ENCODE measurements at places on chromosomes 6 and 20.

DNA sequence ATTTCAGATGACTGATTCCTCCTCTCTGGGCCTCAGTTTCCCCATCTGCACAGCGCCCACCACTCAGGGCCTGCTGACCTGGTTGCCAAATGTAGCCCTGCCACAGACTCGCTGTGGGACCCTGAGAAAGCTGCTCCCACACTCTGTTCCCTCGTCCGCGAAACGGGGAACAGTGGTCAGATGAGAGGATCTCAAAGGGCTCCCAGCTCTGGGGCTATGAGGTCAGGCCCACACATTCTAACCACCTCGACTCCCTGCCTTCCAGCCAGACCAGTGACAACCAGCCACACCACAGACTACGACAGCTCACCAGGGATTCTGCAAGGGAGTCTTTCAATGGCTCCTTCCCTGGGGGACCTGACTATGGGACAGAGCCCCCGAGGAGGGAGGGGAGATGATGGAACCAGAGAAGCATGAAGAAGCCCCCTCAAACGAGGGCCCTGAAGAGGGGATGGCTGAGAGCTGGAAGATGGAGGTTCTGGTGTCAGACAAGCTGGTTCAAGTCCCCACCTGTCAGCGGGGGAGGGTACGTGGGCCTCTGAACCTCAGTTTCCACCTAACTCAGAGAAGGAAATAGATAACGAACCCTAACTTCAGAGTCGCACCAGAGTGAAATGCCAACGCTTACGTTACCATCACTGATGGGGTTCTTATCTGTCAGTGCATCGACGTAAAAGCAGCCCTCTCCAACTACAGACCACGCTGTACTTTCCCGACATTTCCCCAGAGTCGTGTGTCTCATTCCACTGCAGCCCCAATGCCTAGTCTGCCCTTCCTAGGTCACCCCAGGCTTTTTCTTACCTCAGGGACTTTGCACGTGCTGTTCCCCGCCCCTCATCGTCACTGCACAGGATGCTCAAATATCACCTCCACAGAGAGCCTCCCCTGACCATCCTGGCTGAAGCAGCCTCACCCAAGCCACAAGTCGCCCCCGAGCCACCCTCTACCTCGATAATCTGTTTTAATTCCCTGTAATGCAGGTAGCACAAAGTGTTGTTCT, 60.5 kb downstream of the PREX1 start:
- DNase-seq = no peak

GRCh38 chr20:4045082-4045481, 29.7 kb upstream of the RNF24 start:
- no peak for DNase-seq

DNA sequence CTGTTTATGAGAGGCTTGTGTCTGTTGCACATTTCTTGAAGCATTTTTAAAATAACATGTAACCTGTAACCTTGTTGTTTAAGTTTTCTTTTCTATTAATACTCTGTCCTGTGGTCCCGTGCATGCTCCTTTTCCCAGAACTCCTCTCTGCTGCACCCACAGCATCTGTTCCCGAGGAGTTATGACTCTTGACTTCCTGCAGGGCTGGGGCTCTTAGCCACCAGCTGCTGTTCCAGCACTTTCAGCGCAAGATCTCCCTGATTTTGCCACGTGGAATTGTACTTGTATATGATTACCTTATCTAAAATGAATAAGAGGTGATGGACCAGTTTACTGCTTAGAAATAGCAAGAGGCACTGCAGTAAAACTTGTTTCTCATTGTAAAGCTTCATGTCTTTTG, 150.6 kb downstream of the QKI start:
- DNase-seq = no peak

- no peak for DNase-seq
These were observed 92.8 kb upstream of the SASH1 start for GRCh38 chr6:148249679-148250375.

DNA sequence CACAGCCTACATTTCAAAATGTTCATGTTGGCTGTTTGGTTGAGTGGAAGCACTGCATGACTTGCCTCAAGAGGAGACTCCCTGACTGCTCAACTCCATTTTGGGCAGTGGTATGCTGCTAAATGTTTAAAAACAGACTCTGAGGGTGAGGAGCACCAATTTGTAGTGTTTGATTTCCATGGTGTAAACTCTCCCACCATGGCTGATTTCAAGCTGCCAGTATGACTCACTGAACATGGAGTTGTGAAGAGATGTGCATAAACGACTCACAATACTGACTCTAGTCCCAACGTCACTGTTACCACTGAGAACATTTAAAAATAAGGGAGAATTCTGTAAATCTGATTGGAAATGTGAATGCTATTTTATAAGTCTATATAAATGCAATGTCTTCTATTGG, 70.4 kb downstream of the BACH2 start:
- DNase-seq = no peak

GRCh38 chr6:1697688-1698351, 88.1 kb downstream of the FOXC1 start:
- DNase-seq = no peak

DNA sequence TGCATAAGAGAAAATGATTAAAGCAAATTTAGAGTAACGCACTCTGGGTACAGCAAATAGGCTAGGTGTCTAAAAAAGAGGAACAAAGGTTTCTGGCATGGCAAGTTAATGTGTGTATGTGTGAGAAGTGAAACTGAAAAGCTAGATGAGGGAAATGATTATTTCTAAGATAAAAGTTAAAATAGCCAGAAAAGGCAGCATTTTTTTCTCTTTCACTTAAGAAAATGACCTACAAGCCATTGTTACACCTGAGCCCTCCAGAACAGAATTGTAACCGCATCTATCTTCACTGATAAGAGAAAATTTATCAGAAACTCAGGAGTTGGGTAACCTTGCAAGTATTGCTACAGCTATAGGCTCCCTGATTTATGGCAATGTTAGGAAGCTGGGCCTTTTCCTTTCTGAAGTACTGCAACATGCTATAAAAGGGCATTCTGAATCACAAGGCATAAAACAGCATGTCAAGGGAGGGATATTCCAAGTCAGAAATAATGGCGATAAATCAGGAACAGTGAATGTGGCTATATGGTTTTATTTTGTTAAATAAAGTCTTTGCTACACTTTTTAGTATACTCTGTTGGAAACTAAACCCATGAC, 395.3 kb downstream of the TBC1D32 start:
- no peak for DNase-seq

DNA sequence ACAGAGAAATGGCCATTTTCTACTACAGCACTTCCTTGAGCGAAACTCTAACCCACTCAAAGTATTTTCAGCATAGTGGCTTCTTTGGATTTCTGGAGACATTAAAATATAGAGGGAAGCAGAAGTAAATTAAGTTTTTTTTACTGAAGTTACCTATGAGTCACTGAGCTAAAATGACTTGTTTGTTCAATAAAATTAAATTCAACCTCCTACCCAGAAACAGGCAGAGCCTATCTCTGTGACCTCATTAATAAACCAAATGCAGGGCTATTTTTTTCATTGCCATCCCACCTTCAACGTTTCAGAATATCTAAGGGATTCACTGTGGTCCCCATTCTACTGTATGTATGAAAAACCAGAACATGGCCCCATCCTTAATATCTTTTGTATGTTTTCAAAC, 133.0 kb downstream of the MTFR2 start:
- DNase-seq = no peak

GRCh38 chr6:136790411-136791295, 1.6 kb downstream of the MAP3K5 start:
- DNase-seq = no peak

GRCh38 chr6:50707652-50708300, 5.5 kb upstream of the TFAP2D start:
- peak; percentile 11 for DNase-seq

DNA sequence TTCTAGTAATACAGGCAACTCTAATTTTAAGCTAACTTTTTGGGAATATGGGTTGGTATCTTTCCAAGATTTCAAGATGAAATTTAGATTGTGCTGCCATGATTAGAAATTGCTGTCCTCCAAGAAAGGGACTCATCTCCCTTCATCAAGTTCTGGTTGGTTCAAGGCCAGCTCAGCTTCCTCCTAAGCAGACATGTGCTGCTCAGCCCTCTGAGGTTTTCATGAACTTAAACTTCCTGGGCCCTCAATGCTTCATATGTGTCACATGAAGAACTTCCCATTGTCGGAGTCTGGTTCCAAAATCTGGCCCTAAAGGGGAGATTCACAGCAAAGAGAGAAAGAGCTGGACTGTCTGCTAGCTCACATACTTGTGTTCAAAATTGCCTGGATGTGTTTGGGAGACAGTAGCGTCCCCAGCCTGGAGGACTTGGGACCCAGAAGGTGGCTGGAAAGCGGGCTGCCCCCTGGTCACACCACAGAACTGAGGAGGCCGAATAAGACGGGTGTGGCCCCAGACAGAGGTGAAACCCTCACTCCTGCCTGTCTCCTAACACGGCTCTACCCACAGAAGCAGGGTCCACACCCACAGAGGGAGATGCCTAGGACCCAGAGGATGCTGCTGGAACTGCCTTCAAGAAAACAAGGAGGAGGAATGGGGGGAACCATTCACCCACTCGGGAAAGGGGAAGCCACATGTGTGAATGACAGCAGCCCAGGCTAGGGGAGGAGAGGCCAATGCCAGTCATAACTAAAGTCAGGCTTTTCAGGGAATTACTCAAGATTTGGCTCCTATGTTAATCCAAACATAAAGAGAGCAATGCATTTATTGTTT, 54.3 kb upstream of the GPR31 start:
- no peak for DNase-seq

DNA sequence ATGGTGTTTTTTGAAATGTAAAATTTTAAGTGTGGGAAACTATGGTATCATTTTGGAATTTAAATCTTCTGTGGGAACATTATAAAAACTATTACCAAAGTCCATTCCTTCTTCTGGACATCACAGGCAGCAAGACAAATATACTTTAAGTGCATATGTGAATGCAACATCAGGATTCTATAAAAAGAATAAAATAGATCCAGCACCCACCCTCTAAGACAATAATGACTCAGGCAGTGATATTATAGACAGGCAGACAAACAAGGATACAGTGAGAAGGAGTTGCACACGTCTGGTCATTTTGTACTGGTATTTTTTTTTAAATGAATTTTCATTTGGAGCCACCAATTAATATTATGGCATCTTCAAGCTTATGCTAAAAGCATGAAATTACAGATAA, 21.1 kb upstream of the NEDD9 start:
- DNase-seq = no peak

Data from putamen (tissue), 1 donor.